ENCODE measurements at places on chromosomes 2 and 18. TPM values are rescaled to one million over a fixed set of nuclear protein-coding genes. Genes with fewer than 3 reads are reported as not detected.

GRCh38 chr2:49111456-49111855, 42.9 kb downstream of the FSHR start:
- H3K4me1 ChIP-seq = no peaks in the 10 kb centered on the region
- DNase-seq = no peak
- no peaks in the 10 kb centered on the region for H3K36me3 ChIP-seq
- H3K27ac ChIP-seq = no peak overlapping the region
- no peak overlapping the region for H3K4me3 ChIP-seq

- no peaks in the 10 kb centered on the region for H3K4me1 ChIP-seq
- no peak overlapping the region for H3K4me3 ChIP-seq
- DNase-seq = no peak
- no peaks in the 10 kb centered on the region for H3K36me3 ChIP-seq
These were observed 124.0 kb upstream of the GATA6 start for GRCh38 chr18:22045221-22045918.

DNA sequence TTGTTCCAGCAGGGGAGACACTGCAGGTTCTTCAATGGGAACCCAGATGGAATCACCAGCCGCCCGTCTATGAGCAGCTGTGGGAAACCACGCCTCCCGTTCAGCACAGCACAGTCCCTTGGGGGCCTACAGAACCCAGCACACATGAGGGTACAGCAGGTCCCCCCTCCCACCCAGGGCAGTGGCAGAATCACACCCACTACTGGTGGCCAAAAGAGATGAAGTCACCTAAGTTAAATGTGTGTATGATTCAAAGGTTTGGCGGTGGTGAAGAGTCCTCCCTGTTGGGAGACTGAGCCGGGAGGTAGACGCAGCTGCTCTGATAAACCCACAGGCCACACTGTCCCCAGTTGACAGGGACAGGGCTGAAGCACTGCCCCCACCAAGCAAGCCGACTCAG, 44.3 kb downstream of the L3MBTL4 start:
- H3K4me1 ChIP-seq = no peaks in the 10 kb centered on the region
- no peak overlapping the region for H3K27ac ChIP-seq
- H3K4me3 ChIP-seq = no peak overlapping the region
- no peaks in the 10 kb centered on the region for H3K36me3 ChIP-seq
- DNase-seq = no peak
- no peaks in the 10 kb centered on the region for H3K27me3 ChIP-seq

- H3K4me1 ChIP-seq = no peaks in the 10 kb centered on the region
- no peak overlapping the region for H3K27ac ChIP-seq
- DNase-seq = no peak
- H3K4me3 ChIP-seq = no peak overlapping the region
- H3K27me3 ChIP-seq = no peaks in the 10 kb centered on the region
These were observed 243.4 kb downstream of the RDH14 start for GRCh38 chr2:18317017-18317416.

GRCh38 chr18:67778016-67778415, 261.5 kb upstream of the DSEL start:
- H3K27me3 ChIP-seq = no peaks in the 10 kb centered on the region
- H3K4me3 ChIP-seq = no peak overlapping the region
- no peak overlapping the region for H3K27ac ChIP-seq
- no peak for DNase-seq
- no peaks in the 10 kb centered on the region for H3K36me3 ChIP-seq

GRCh38 chr18:2168022-2168421, 403.3 kb downstream of the METTL4 start:
- no peaks in the 10 kb centered on the region for H3K36me3 ChIP-seq
- DNase-seq = no peak
- no peak overlapping the region for H3K4me3 ChIP-seq
- no peak overlapping the region for H3K27ac ChIP-seq
- H3K4me1 ChIP-seq = no peaks in the 10 kb centered on the region

GRCh38 chr18:8406186-8406867, 202.9 kb upstream of the RAB12 start:
- no peaks in the 10 kb centered on the region for H3K27me3 ChIP-seq
- no peak overlapping the region for H3K27ac ChIP-seq
- H3K4me3 ChIP-seq = no peak overlapping the region
- H3K36me3 ChIP-seq = no peaks in the 10 kb centered on the region

- no peaks in the 10 kb centered on the region for H3K4me1 ChIP-seq
- no peaks in the 10 kb centered on the region for H3K36me3 ChIP-seq
- H3K27ac ChIP-seq = no peak overlapping the region
These were observed 3.7 kb downstream of the PLEK start for GRCh38 chr2:68368654-68369336.

The GULP1 gene
- total RNA-seq = 7.3 TPM

DNA sequence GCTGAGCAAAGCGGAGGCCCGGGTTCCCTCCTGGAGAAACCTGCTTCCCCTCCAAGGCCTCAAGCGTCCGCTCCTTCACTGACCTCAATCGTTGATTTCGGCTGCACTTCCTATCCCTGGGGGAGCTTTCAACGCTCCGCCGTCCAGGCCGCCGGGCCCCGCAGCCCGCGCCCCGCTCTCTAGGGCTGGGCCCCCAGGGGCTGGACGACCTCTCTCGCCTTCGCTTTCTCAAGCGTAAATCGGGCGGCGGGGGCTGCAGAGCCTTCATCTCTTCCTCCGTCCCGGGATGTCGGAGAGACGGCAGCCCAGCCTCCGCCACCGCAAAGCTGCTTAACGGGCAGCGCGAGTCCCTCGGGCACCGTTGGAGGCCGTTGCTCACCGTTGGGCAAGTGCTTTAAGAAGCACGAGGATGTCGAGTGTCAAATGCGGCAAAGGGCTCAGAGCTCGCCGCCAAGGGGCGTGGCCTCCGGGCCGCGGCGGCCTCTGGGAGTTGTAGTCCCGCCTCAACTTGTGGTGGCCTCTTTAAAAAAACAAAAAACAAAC, 8.5 kb downstream of the HES6 start:
- peaks cover 3% of the 10 kb centered on the region for H3K4me1 ChIP-seq
- peak; percentile 72 for DNase-seq
- H3K36me3 ChIP-seq = no peaks in the 10 kb centered on the region
- peak overlapping the region; percentile 81 for H3K27ac ChIP-seq

GRCh38 chr2:85753525-85754312, at the start of gene ATOH8:
ATOH8 (plus strand) TSS chr2:85753991; CDS start chr2:85754190, 199 bp downstream.
- H3K4me1 ChIP-seq = peaks cover 75% of the 10 kb centered on the region
- H3K36me3 ChIP-seq = no peaks in the 10 kb centered on the region
- H3K27ac ChIP-seq = peak within 1 kb of the TSS; percentile 95
- peak; percentile 75 for DNase-seq
- no peaks in the 10 kb centered on the region for H3K27me3 ChIP-seq

- no peak overlapping the region for H3K27ac ChIP-seq
- peak overlapping the region; percentile 28 for H3K4me3 ChIP-seq
- H3K27me3 ChIP-seq = no peaks in the 10 kb centered on the region
These were observed 46.9 kb upstream of the USP14 start for GRCh38 chr18:111306-112014.

- no peaks in the 10 kb centered on the region for H3K4me1 ChIP-seq
- no peak for DNase-seq
- H3K27me3 ChIP-seq = no peaks in the 10 kb centered on the region
- H3K4me3 ChIP-seq = no peak overlapping the region
These were observed 24.4 kb downstream of the SCN9A start for GRCh38 chr2:166351319-166351718.

DNA sequence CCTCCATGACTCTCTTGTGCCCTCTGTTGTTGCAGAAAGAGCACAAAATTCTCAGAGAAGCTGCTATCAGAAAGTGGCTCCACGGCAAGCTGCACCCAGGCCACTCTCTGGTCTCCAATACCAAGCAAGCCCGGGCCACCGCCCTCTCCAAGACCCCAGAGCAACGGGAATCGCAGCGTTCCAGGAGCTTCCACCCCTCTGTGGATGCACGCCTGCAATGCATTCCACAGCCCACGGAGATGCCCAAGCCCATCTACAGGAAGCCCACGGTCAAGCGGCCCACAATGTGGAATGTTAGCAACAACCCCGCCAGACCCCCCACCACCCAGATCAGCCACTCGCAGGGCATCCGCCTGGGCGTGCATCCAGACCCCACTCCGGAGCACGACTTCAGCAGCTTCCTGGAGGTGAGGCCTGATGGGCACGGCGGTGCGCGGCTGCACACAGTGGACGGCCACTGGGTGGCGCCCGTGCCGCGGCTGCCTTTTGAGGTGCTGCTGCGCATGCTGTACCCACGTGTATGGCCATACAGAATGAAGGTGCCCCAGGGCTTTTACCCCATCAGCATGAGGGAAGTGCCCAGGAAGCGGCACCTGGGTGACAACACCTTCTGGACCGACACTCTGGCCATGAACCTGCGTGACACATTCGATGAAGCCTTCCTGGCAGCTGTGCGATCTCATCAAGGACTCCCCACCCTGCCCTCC, 6.3 kb downstream of the ANKRD53 start:
- H3K4me3 ChIP-seq = no peak overlapping the region
- no peaks in the 10 kb centered on the region for H3K27me3 ChIP-seq
- no peak overlapping the region for H3K27ac ChIP-seq
- no peak for DNase-seq

DNA sequence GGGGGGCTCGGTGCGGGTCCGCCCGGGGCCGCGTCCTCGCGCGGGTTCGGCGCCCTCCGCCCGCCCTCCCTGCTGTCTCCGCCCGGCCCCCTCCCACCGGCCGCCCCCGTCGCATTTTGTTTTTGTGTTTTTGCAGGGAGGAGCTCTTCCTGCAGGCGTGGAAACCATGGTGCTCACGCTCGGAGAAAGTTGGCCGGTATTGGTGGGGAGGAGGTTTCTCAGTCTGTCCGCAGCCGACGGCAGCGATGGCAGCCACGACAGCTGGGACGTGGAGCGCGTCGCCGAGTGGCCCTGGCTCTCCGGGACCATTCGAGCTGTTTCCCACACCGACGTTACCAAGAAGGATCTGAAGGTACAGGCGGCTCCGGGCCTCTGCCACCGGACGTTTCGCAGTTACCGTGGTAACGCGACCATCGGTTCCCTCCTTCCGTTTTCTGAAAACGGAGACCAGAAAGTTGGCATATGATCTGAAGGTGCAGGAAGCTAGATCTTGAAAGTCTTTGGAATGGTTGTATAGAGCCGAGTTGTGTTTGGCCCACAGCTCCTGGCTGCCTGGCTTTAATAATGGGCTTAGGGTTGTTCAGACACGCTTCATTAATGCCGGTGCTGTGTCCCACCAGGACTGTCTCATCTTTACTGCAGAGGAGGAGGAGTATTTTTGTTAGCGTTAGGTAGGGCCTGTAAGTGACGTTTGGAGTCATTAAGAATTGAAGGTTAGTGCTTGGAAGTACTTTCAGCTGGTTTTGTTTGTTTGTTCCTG, 891 bp downstream of the KDM3A start:
- no peaks in the 10 kb centered on the region for H3K27me3 ChIP-seq
- peak overlapping the region; percentile 92 for H3K27ac ChIP-seq
- H3K4me1 ChIP-seq = peaks cover 39% of the 10 kb centered on the region
- H3K4me3 ChIP-seq = peak overlapping the region; percentile 74
- H3K36me3 ChIP-seq = no peaks in the 10 kb centered on the region

- no peak overlapping the region for H3K27ac ChIP-seq
- no peaks in the 10 kb centered on the region for H3K36me3 ChIP-seq
- no peak for DNase-seq
These were observed 96.0 kb downstream of the INHBB start for GRCh38 chr2:120441744-120442471.

GRCh38 chr2:238573916-238574315, 147.2 kb downstream of the ASB1 start:
- no peak overlapping the region for H3K27ac ChIP-seq
- no peak for DNase-seq
- no peaks in the 10 kb centered on the region for H3K36me3 ChIP-seq
- H3K27me3 ChIP-seq = no peaks in the 10 kb centered on the region

- no peak overlapping the region for H3K4me3 ChIP-seq
- no peak for DNase-seq
- H3K4me1 ChIP-seq = no peaks in the 10 kb centered on the region
- no peak overlapping the region for H3K27ac ChIP-seq
- no peaks in the 10 kb centered on the region for H3K36me3 ChIP-seq
These were observed 157.7 kb downstream of the TMX3 start for GRCh38 chr18:68557183-68557582.
